Activated T-helper 2 cell treated with anti-CD3 and anti-CD28 coated beads, Interferon-gamma antibody, Interleukin-2, Interleukin-4, amounts not matched to agents 10 μg/mL and 5 μg/mL and 100 μg/mL, durations not matched to agents 14 hours and 24 hours and 36 hours (primary cell): ENCODE measurements at places on chromosomes 11 and 22.
A peak's percentile ranks its signal among the peaks of the same experiment; 100 is the strongest.

GRCh38 chr11:126853732-126854131 lies 146.8 kb downstream of the KIRREL3 start:
- no peaks in the 10 kb centered on the region for H3K36me3 ChIP-seq
- no peaks in the 10 kb centered on the region for H3K27me3 ChIP-seq
- no peaks in the 10 kb centered on the region for H3K4me1 ChIP-seq
- H3K27ac ChIP-seq = no peak overlapping the region
- H3K4me3 ChIP-seq = no peak overlapping the region

DNA sequence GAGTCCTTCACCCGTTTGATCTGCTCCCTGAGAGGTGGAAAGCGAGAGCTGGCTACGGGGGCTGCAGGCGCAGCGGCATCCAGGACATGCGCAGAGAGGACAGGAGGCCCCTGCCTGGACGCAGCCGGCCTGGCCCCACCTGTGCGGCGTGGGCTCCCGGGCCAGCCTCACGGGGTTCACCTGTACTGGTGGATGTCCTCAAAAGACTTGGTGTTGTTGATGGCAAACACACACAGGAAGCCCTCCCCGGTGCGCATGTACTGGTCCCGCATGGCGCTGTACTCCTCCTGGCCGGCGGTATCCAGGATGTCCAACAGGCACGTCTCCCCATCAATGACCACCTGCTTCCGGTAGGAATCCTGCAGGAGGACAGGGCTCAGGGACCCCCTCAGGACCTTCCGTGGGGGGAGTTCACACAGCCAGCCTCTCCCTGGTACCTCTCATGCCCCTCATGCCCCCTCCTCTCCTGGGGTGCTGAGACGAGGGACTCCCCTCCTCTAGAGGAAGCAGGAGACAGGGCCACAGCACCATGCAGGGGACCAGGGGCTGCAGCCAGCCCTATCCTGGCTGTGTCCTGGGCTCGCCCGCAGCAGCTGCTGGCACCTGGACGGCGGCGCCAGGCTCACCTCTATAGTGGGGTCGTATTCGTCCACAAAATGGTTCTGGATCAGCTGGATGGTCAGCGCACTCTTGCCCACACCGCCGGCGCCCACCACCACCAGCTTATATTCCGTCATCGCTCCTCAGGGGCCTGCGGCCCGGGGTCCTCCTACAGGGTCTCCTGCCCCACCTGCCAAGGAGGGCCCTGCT lies 1.6 kb downstream of the HRAS start:
- peaks cover 2% of the 10 kb centered on the region for H3K4me1 ChIP-seq
- no peak overlapping the region for H3K27ac ChIP-seq
- H3K4me3 ChIP-seq = peak overlapping the region; percentile 72
- no peak for DNase-seq
- H3K27me3 ChIP-seq = no peaks in the 10 kb centered on the region
- peaks cover 8% of the 10 kb centered on the region for H3K36me3 ChIP-seq

DNA sequence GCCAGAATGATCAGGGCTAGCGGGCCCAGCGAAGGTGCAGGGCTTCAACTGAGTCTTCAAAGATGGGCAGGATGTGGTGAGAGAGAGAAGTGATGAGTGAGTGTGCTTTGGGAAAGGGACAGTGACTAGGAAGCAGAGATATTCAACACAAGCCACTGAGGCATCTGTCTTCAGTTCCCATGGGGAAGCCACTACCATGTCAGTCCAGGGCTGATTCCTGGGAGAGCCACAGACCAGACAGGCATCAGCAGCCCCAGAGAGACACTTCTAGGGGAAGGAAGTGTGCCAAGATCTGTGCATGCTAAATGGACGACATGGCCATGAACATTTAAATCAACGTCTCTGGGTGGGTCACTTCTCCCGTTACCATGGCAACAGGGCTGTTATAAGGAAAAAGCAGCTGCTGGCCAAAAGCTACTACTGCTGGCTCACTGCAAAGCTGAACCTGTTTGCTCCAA lies 28.5 kb downstream of the P4HA3 start:
- H3K27ac ChIP-seq = no peak overlapping the region
- no peak for DNase-seq
- peaks cover 4% of the 10 kb centered on the region for H3K27me3 ChIP-seq
- H3K36me3 ChIP-seq = no peaks in the 10 kb centered on the region
- no peak overlapping the region for H3K4me3 ChIP-seq

DNA sequence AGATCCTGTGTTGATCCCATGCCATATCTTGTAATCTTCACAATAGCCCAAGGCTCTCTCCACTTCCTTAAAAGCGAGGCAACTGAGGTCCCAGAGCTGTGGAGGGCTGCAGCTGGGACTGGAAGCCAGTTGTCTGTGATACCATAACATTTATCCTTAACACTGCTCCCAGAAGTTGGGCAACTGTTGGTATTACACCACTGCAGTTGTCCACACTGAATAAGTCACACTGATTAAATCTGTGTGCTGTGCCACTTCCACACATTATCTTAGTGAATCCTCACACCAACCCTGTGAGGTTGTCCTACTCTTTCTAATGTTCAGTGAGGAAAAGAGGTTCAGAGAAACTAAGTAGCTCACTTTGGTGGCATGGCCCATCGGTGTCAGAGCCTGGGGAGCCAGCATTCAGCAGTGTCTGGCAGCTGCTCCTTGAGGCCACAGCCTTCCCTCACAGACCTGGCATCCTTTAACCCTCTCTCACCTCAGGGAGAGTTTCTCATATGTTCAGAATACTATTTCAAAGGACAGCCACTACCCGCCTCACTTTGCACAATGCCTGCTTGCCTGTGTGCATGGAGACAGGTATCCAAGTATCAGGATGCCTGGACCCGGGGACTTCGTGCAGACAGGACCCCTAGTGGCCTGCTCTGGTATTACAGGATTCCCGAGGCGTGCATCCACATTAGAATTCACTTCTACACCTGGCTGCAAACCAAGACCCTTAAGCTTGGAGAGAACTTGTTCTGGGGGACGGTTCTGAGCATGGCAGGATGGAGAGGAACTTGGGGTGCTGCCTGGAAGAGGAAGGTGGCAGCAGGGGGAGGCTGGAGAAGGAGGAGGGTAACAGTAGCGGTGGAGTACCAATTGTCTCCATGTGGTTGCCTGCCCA lies 221.9 kb upstream of the TBCEL start:
- H3K4me1 ChIP-seq = no peaks in the 10 kb centered on the region
- H3K36me3 ChIP-seq = no peaks in the 10 kb centered on the region
- DNase-seq = peak; percentile 17
- no peaks in the 10 kb centered on the region for H3K27me3 ChIP-seq
- no peak overlapping the region for H3K4me3 ChIP-seq

DNA sequence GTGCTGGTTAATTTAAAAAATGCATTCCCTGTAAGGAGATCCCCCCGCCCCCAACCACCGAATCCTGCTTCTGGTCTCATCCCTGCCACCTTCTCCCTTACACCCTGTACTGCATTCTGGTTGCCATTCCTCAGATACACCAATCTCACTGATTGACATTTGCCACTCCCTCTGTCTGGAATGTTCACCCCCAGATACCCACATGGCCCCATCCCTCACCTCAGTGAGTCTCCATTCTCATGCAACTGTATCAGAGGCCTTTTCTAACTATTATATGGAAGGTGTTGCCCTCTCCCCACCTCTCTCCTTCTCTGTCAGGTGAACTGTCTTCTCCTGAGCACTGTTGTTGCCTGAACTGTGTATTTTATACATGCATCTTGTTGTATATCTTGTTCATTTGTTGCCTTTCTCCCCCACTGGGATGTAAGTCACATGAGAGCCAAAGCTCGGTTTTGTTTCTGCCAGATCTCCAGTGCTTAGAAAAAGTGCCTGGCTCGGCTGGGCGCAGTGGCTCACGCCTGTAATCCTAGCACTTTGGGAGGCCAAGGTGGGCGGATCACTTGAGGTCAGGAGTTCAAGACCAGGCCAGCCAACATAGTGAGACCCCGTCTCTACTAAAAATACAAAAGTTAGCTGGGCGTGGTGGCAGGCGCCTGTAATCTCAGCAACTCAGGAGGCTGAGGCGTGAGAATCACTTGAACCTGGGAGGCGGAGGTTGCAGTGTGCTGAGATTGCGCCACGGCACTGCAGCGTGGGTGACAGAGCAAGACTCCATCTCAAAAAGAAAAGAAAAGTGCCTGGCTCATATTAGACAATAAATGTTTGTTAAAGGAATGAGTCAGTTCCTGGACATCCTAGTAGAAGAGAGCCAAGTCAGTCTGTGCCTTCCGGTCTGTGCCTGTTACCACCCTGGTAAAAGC lies 61.0 kb downstream of the TNRC6B start:
- peaks cover 53% of the 10 kb centered on the region for H3K4me1 ChIP-seq
- DNase-seq = no peak
- H3K36me3 ChIP-seq = peaks cover 7% of the 10 kb centered on the region
- no peaks in the 10 kb centered on the region for H3K27me3 ChIP-seq

GRCh38 chr11:76419896-76420295 lies 24.9 kb upstream of the EMSY start:
- peaks cover 10% of the 10 kb centered on the region for H3K4me1 ChIP-seq
- no peak overlapping the region for H3K4me3 ChIP-seq
- H3K27ac ChIP-seq = no peak overlapping the region
- H3K36me3 ChIP-seq = no peaks in the 10 kb centered on the region
- no peak for DNase-seq
- peaks cover 14% of the 10 kb centered on the region for H3K27me3 ChIP-seq
